Ecto neural progenitor cell (in vitro differentiated cells): ENCODE measurements at places on chromosomes 5 and 9.
A peak's percentile ranks its signal among the peaks of the same experiment; 100 is the strongest.

- DNase-seq = no peak
Observed at GRCh38 chr5:95770830-95771708, 39.9 kb downstream of the RHOBTB3 start.

- no peak for DNase-seq
Observed at GRCh38 chr5:82784521-82784920, 292.7 kb downstream of the TMEM167A start.

- DNase-seq = peak; percentile 81
Observed at GRCh38 chr5:170503990-170504596, at the start of gene KCNIP1. TSS of gene KCNIP1 (plus strand) at chr5:170504020.

DNA sequence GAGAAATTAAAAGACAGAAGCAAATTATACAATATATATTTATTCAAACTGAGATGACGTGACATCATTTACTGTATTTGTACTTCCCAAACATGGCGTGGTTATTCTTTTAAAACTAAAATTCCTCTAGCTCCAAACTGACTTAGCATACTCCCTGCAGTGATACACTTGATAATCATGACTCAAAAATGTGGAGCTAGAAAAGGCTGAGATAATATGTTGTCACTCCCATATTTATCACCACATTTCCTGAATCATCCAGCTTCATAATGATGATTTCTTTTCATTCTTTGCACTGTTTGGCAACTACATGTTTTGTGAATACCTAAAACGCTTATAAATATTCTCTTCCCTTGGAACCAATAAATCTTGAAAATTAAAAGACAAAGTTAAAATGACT lies 341.0 kb downstream of the EBF1 start:
- no peak for DNase-seq

- no peak for DNase-seq
Observed at GRCh38 chr9:120436983-120437475, 142.9 kb downstream of the CDK5RAP2 start.

- no peak for DNase-seq
Observed at GRCh38 chr9:87958591-87958990, 15.7 kb downstream of the CDK20 start.

DNA sequence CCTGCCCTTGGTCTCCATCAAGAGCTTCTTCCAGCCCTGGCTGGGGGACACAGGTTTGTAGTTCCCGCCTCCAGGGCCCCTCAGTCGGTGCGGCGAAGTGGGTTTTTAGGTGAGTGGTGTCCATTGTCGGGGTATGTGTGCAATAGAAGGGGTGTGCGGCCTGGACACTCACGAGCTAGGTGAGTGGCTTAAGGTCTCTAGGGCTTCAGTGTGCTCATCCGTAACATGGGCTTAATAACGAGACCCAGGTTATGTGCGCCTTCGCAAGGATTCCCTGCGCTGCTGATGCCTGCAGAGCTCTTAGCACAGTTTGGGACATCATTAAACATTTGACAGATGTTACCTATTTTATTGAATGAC lies 656 bp downstream of the CEP78 start:
- no peak for DNase-seq

DNA sequence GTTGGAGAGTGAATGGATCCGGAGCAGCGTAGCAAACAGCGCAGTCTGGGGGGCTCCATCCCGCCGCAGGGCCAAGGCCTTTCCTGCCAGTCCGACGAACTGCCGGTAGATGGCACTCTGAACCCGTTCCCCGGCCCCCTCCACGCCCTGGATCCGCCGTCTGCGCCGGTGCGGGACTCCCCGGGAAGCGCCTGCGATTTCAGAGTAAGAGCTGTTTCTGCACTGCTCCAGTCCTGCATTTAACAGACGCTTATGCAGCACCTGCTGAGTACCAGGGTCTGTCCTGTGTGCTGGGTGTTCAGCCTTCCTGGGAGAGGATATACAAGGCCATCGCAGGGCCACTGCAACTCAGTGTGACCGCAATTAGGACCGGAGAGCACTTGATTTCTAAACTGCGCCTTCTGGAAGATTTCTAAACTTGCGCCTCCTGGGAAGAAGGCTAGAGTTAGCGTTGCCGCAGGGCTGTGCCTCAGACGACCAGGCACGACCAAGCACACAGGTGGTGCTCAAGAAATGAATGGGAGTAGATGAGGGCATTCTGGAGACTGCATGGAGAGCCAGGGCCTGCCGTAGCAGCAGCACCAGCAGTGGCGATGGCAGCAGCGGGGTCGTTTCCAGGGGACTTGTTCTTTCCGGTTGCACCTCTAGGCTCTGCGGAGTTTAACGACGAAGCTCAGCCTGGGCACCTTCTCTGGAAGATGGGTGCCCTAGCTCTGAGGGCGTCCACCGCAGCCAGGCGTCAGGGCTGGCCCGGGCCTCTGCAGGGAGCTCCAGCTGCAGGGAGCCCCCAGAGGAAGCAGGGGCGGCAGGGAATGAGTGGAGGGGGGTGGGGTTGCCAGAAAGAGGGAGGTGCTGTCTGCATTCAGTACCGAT lies 14.3 kb upstream of the TIFAB start:
- peak; percentile 93 for DNase-seq

- peak; percentile 24 for DNase-seq
Observed at GRCh38 chr5:132059043-132059695, 1.3 kb upstream of the IL3 start.

DNA sequence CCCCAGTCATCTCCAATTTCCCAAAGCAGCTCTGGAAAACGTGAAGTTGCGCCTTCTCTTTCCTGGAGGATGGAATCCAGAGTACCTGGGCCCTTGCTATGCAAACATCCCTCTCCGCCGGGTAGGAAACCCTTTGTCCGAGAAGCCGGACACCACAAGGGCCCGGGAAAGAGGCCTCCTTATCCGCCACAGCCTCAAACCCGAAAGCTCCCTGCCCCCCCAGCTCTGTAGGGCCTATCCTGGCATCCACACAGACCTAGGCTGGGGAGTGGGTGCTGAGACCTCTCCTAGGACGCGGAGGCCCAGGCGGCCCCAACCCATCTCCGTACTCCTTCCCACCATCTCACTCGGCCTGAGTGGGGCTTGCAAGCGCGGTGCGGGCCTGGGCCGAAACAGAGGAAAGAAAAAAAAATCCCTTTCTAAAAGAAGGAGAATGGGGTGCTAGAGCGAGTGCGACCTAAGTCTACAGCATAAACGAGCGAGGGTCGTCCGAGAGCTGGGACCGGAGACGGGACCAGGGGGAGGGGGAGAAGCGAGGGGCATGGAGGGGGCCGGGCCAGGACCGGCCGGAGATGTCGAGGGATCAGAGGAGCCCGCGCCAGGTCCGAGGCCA lies 624 bp downstream of the FBXW11 start:
- peak; percentile 64 for DNase-seq

DNA sequence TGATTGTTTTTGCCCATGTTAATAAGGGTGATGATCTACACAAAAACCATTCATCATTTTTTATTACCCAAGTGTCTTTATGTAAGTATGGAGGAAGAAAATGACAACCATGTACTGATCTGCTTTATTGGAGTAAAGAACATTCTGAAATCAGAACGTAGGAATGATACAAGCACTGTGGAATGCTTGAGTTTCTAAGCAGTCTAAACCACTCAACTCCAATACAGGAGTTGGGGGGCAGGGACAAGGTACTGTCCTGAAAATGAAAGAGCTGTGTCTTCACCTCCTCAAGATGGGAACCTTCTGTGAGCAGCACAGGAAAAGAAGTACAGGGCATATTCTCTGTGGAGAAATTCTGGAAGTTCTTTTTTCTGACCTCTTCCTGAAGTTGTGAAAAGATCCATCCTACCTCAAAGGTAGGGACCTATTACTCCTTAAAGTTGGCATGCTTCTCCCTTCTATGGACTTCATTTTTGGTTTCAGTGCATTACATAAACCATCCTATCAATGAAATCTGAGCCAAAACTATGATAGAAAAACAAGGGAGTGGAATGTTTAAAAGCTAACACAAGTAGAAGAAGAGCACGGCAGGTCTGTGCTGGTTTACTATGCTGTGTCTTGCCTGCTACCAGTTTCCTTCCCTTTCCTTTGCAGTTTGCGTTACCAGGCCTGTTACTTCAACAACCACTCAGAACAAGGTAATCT lies 202.6 kb downstream of the SEMA5A start:
- DNase-seq = no peak

DNA sequence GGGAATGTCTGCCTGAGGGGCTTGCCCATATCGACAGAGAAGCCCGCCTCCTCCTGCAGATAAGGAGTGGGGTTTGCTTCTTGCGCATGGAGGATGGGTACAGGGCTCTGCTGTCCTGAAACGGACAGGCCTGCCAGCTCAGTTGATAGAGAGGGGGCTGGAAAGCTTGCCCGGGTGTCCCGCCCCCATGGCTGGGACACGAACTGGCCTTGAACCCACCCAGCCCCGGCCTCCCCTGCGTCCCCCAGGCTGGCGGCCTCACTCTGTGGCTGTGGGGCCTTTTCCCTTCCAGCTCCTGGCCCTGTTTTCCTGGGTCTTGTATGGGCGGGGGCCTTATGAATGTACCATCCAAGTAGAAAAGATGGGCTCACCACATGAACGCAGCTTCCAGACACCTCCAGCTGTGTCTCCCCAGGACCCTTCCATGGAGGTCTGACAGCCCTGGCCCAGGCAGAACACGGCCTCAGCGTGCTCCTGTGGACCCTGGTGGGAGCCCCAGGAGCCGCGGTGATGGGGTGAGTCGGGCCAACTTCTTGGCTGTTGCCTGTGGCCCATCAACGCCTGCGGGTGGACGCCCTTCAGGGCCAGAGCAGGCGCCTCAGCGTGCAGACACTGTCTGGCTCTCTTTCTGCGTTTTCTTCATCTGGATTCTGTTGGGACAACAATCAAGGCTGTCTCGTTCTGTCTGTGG lies 15.9 kb upstream of the SLC2A6 start:
- no peak for DNase-seq

DNA sequence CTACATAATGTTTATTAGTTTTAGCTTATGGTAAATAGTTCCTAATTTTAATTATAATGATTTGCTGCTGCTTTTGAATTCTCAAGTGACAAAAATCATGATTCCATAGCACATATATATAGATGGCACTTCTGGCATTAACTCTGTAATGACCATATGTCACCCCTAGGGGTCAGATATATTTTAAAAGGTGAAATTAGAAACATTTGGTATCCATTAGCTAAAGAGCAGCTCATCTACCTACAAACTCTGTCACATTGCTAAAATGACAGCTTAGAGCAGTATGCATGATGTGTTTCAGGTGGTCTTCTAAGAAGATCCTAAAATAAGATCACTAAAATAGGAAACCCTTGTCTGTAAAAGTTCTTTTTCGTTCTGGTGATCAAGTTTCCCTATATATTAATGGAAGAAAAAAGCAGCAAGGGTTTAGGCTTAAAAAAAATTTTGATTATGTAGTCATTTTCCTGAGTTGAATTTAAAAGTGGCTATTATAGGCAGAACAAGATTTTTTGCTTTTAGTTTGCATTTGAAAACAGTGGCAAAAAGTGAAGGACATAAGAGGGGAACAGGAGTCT lies 157.7 kb upstream of the POU5F2 start:
- no peak for DNase-seq

GRCh38 chr5:128772356-128772755 lies 192.9 kb upstream of the SLC27A6 start:
- DNase-seq = no peak

DNA sequence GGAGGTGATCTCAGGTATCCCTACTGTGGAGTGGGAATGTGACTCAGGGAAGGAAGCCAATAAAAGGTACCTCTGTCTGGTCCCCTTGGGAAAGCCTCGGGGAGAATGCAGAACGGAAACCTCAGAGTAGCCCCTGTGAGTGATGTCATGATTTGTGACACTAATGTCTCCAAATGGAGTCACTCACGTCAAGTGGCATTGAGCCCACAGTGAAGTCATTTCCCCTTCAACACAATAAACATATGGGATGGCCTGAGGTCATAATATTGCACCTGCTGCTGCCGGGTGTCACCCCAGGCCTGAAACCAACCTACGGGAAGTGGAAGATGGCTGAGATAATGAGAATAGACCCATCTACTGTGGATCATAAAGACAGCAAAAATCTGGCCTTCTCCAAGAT lies 75.9 kb upstream of the GOLM1 start:
- no peak for DNase-seq

DNA sequence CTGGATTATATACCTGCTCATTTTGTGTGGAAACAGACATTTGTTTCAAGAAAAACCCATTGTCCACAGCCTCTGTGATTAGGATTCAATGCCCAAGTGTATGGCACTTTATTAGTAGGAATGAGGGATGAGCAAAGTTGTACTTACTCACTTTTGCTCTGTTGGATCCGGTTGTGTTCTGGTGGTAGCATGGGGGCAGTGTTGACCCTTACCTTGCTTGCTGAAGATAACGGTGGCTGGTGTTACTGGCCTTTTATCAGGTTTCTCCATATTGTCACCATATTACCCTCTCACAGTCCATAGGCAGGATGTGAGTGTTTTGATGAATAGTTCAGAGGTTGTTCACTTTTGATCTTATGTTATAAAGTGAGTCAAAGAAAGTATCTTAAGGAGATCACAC lies 42.7 kb upstream of the NUDT12 start:
- DNase-seq = no peak

- peak; percentile 61 for DNase-seq
Observed at GRCh38 chr9:21709464-21710058, 92.9 kb upstream of the MTAP start.

GRCh38 chr5:1505506-1506241 lies 18.1 kb downstream of the LPCAT1 start:
- DNase-seq = no peak

- DNase-seq = no peak
Observed at GRCh38 chr5:98993512-98993911, 64.7 kb upstream of the CHD1 start.

DNA sequence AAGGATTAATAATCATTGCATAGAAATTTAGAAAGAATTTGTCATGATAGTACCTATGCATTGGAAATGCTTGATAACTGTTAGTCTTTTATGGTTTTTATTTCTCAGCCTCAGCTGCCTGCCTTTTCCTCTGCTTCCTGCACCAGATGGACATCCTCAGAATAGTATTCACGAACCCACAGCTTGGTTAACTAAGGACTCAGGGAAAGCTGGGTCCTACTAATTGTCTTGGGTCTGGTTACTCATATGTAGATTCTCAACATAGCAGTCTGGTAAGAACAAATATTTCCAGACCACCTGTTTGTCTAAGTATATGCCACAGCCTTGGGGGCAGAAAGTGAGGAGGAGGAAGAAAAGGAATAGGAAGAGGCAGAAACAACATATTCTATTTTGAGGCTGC lies 464.5 kb upstream of the SMARCA2 start:
- no peak for DNase-seq
